ENCODE measurements at places on chromosomes 3 and 15.

- no peak for DNase-seq
Observed at GRCh38 chr3:120198305-120198878, 86.6 kb downstream of the GPR156 start.

DNA sequence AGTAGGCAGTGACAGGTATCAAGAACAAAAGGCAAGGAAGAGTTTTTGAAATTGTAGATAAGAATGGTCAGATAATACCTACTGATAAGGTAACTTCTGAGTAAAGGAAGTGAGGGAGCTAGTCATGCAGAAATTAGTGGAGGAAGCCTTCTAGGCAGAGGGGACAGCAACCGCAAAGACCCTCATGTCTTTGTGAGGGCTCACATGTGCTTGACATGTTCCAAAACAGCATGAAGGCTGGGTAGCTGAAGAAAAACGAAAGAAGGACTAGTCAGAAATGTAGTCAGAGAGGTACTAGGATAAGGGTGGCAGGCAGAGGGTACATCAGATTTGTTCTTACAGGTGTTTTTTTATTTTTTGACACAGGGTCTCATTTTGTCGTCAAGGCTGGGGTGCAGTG is 5.3 kb downstream of the SIN3A start:
- DNase-seq, result no peak

GRCh38 chr15:69823223-69823907 is 274.4 kb downstream of the TLE3 start:
- no peak for DNase-seq

- no peak for DNase-seq
Observed at GRCh38 chr3:35394905-35395304, 244.4 kb upstream of the ARPP21 start.

DNA sequence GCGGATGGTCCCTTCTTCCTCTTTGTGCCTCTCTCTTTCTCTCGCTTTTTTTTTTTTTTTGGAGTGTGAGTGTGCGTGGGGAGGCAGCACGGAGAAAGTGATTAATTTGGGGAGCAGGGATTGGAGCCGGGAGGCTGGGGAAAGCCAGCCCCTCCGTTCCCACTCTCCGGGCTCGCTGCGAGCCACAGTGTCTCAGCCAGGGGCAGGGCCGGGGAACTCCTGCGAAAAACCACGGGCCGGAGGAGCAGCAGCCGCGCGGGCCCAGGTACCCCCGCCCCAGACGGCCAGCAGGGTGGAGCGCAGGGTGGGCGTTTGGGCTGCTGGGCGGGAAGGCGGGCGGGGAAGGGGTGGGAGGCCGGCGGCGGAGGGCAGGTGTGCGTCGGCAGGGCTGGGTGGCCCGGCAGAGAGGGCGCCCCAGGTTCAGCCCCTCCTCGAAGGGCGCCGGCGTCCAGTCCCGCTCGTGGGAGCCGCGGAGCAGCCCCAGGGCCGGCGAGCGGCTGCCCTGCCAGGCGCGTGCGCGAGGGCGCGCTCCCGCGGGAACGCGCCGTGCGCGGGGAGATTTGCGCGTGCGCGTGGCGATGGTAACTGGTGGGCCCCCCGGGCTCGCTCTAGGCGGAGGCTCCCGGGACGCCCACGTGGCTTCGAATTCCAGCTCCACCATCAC is 1.4 kb downstream of the CHL1 start:
- no peak for DNase-seq

DNA sequence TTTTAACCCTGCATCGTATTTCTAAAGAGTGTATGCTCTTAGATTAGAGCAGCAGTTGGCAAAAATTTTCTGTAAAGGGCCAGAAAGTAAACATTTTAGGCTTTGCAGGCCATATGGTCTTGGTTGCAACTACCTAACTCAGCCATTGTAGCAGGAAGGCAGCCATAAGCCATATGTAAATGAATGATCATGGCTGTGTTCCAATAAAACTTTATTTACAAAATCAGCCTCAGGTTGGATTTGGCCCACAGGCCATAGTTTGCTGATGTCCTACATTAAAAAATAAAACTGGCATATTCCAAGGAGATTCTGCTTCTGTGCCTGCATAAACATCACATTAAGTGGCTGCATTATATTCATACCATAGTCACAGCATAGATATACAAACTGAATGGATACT is 134.9 kb downstream of the STT3B start:
- DNase-seq, result no peak

DNA sequence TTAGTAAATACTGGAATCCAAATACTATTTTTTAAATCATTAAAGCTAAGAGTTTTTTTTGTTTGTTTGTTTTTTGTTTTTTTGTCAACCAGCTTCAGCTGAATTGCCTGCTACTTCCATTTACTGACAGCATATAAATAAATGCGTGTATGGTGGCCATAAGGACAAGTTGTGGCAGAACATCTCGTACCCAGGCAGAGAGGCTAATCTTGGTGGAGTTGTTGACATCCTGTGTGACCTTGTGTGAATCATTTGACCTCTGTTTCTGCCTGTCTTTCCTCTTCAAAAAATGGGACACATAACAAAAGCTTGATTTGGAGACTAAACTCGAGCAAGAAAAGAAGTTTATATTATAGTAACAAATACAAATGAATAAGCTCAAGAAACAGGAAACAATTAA is 734.2 kb downstream of the MCTP2 start:
- DNase-seq, result no peak

GRCh38 chr3:174061731-174062130 is 664.2 kb downstream of the NLGN1 start:
- DNase-seq, result no peak

All from GM04503 (cell line).